ENCODE measurements at places on chromosomes 11 and 22. TPM values are rescaled to one million over a fixed set of nuclear protein-coding genes. Genes with fewer than 3 reads are reported as not detected.

GRCh38 chr11:20668844-20669819 is at the start of gene NELL1:
TSS of gene NELL1 (plus strand) at chr11:20669586.
- DNase-seq, result no peak
- H3K27ac ChIP-seq, result no peak within 1 kb of the TSS
- no peak within 1 kb of the TSS for H3K4me3 ChIP-seq
- H3K36me3 ChIP-seq, result no peaks in the 10 kb centered on the region
- no peaks in the 10 kb centered on the region for H3K4me1 ChIP-seq

GRCh38 chr22:39616051-39616450 is 45.5 kb downstream of the CACNA1I start:
- H3K27ac ChIP-seq, result no peak overlapping the region
- H3K27me3 ChIP-seq, result peaks cover 4% of the 10 kb centered on the region
- H3K4me1 ChIP-seq, result no peaks in the 10 kb centered on the region

ST14 gene
- total RNA-seq, result 1.6 TPM

DNA sequence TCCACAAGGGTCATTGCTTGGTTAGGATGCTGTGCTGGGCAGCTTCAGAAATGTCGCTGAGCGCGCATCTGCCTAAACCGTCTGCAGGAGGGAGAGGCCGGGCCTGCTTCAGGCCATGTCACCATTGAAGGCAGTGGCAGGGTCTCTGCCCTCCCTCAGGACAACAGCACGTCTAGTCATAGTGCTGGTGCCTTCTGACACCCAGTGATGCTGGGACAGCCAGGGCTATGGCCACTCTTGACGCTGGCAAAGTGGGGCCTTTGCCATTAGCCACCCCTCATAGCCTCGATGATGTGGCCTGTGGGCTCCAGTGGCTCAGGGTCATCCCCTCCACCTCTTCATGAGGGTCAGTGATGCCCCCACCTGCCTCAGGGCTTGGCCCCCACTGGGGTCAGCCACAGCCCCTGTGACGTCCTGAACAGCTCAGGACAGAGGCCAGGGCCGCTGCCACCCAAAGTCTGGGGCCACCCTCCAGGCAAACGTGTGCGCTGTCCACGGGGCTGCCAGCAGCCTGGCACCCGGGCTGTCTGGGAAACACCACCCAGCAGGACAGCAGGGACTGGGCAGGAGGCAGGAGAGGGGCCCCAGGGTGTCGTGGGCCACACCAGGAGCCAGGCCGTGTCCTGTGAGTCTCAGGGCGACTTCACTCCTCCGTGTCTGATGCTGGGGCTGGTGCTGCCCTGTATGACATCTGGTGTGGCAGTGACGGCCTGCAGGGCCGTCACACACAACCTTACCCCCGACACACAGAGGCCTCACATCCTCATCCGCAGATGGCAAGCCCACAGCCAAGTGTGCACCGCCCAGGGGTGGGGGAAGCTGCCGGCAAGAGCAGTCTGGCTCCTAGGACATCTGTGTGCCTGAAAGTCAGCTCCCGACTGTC is 42.5 kb downstream of the CERK start:
- H3K36me3 ChIP-seq, result peaks cover 19% of the 10 kb centered on the region
- H3K27ac ChIP-seq, result no peak overlapping the region
- H3K27me3 ChIP-seq, result no peaks in the 10 kb centered on the region
- H3K4me3 ChIP-seq, result no peak overlapping the region
- H3K4me1 ChIP-seq, result no peaks in the 10 kb centered on the region

- H3K4me3 ChIP-seq, result no peak overlapping the region
- H3K4me1 ChIP-seq, result no peaks in the 10 kb centered on the region
- no peaks in the 10 kb centered on the region for H3K36me3 ChIP-seq
- H3K27ac ChIP-seq, result no peak overlapping the region
- DNase-seq, result no peak
- peaks cover 2% of the 10 kb centered on the region for H3K27me3 ChIP-seq
These were observed 25.8 kb downstream of the ARVCF start for GRCh38 chr22:19990609-19991394.

- H3K4me3 ChIP-seq, result no peak overlapping the region
- no peak overlapping the region for H3K27ac ChIP-seq
- H3K4me1 ChIP-seq, result no peaks in the 10 kb centered on the region
- H3K36me3 ChIP-seq, result no peaks in the 10 kb centered on the region
These were observed 41.1 kb upstream of the NARS2 start for GRCh38 chr11:78615724-78616123.

- H3K36me3 ChIP-seq, result no peaks in the 10 kb centered on the region
- H3K4me1 ChIP-seq, result no peaks in the 10 kb centered on the region
These were observed 117.3 kb upstream of the TEAD1 start for GRCh38 chr11:12556788-12557384.

DNA sequence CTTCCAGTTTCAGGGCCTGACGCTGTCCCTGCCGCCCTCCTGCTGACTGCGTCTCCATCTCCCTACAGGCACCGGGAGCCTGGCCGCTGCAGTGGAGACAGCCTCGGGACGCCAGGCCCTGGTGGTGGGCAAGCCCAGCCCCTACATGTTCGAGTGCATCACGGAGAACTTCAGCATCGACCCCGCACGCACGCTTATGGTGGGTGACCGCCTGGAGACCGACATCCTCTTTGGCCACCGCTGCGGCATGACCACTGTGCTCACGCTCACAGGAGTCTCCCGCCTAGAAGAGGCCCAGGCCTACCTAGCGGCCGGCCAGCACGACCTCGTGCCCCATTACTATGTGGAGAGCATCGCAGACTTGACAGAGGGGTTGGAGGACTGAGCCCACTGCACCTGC is 7.0 kb downstream of the PDXP start:
- H3K27me3 ChIP-seq, result no peaks in the 10 kb centered on the region
- H3K4me3 ChIP-seq, result no peak overlapping the region
- H3K36me3 ChIP-seq, result peaks cover 12% of the 10 kb centered on the region
- H3K4me1 ChIP-seq, result peaks cover 10% of the 10 kb centered on the region

CFAP300 gene
- not detected for total RNA-seq

- no peaks in the 10 kb centered on the region for H3K4me1 ChIP-seq
- no peak for DNase-seq
- no peaks in the 10 kb centered on the region for H3K36me3 ChIP-seq
- H3K4me3 ChIP-seq, result no peak overlapping the region
- H3K27me3 ChIP-seq, result no peaks in the 10 kb centered on the region
These were observed 49.3 kb downstream of the TIMP3 start for GRCh38 chr22:32850591-32851517.

DNA sequence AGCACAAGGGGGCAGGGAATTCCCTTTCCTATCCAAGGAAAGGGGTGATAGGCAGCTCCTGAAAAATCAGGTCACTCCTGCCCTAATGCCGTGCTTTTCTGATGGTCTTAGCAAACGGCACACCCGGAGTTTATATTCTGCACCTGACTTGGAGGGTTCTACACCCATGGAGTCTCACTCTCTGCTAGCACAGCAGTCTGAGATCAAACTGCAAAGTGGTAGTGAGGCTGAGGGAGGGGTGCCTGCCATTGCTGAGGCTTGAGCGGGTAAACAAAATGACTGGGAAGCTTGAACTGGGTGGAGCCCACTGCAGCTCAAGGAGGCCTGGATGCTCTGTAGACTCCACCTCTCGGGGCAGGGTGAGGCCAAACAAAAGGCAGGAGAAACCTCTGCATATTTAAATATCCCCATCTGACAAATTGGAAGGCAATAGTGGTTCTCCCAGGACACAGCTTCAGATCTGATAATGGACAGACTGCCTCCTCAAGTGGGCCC is 194.7 kb downstream of the OR4A47 start:
- H3K4me1 ChIP-seq, result no peaks in the 10 kb centered on the region
- H3K36me3 ChIP-seq, result no peaks in the 10 kb centered on the region
- H3K27ac ChIP-seq, result no peak overlapping the region
- H3K27me3 ChIP-seq, result no peaks in the 10 kb centered on the region
- DNase-seq, result no peak
- no peak overlapping the region for H3K4me3 ChIP-seq

B3GAT1 gene
- total RNA-seq, result not detected

DNA sequence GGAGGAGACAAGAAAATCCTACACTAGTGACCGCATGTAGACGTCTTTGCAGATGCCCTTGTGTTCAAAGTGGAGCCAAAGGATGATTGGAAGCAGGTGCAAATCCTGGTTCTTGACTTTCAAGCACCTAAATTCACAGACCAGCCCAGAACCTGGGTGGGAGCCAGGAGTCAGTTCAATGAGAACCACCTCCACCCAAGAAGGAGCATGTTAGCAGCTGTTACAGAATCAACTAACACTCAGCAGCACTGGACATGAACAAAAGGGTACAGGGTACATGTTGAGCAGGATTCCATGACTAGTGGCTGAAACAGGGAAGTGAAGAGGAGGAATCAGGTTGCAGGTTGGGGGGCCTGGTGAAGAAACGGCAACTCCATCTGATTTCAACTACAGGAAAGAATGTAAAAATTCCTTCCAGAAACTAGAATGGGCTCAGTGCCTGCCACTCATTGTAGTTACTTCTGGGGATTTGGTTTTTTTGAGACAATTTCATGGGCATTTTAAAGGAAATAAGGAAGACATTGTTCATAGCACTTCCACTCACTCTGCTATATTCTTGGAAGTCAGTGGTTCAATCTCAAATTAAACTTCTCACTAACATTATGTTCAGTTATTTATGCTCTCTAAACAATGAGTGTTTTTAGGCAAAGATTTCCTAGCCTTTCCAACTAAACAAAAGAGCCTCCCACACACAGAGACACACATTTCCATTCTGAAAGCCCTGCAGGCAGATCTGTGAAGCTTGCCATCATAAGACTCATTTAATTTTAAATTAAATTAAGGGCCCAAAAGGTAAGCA is 173.3 kb downstream of the CADM1 start:
- no peaks in the 10 kb centered on the region for H3K27me3 ChIP-seq
- no peaks in the 10 kb centered on the region for H3K36me3 ChIP-seq
- no peaks in the 10 kb centered on the region for H3K4me1 ChIP-seq

DNA sequence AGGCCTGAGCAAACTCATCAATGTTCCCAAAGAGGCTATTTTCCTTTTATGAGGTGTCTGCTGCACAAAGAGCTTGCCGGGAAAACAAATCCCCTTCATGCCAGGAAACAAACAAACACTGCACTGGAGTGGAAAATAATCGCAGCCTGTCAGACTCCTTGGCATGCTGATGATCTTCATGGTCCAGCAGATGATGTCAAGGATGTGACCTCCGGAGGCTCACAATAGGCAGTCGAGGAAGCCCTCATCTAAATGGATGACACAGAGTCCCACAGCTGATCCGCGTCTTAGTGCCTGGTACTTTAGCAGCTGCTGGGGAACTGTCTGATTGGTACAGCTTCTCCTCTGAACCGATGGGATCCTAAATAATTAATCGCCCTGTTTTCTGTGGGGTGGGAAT is 187.6 kb downstream of the TENM4 start:
- H3K27me3 ChIP-seq, result no peaks in the 10 kb centered on the region
- no peak for DNase-seq
- no peaks in the 10 kb centered on the region for H3K36me3 ChIP-seq
- H3K4me1 ChIP-seq, result no peaks in the 10 kb centered on the region
- H3K4me3 ChIP-seq, result no peak overlapping the region

VPREB1 gene
- total RNA-seq, result not detected

GRCh38 chr11:68978931-68979594 is 1.7 kb downstream of the MRGPRD start:
- no peaks in the 10 kb centered on the region for H3K27me3 ChIP-seq
- no peak overlapping the region for H3K27ac ChIP-seq
- no peak overlapping the region for H3K4me3 ChIP-seq
- H3K36me3 ChIP-seq, result no peaks in the 10 kb centered on the region
- H3K4me1 ChIP-seq, result no peaks in the 10 kb centered on the region
- no peak for DNase-seq

PPP1R14B gene
- total RNA-seq, result 283 TPM

GRCh38 chr22:36369922-36370791 is 17.6 kb downstream of the MYH9 start:
- H3K4me1 ChIP-seq, result peaks cover 73% of the 10 kb centered on the region
- H3K27me3 ChIP-seq, result no peaks in the 10 kb centered on the region
- no peak for DNase-seq
- H3K4me3 ChIP-seq, result peak overlapping the region; percentile 20

- DNase-seq, result no peak
- H3K36me3 ChIP-seq, result no peaks in the 10 kb centered on the region
- H3K27me3 ChIP-seq, result peaks cover 3% of the 10 kb centered on the region
- peaks cover 6% of the 10 kb centered on the region for H3K4me1 ChIP-seq
- peak overlapping the region; percentile 77 for H3K27ac ChIP-seq
- H3K4me3 ChIP-seq, result peak overlapping the region; percentile 73
These were observed 80.0 kb upstream of the PPARA start for GRCh38 chr22:46070215-46070802.

DNA sequence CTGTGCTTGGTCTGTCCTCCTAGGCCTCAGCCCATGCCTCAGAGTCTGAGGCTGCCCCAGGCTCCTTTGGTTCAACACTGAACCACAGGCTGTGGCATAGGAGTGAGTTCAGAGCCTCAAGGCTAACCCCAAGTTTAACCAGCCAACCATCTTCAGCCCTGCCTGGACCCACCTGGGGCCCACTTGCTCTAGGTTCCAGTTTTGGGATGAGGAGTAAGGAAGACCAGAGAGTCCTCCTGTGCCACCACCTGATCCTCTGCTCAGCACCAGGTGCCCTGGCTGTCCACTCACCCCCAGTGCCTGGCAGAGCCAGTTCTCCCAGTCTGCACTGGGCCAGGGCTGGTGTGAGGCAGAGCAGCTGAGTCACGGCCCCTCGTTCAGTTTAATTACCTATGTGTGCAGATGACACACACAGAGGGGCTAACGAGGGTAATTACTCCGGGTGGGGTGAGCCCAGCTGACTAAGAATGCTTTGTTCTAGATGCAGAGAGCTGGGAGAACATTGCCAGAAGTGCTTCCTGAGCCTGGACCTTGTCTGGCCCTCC is 12.0 kb upstream of the TMPRSS13 start:
- H3K4me1 ChIP-seq, result peaks cover 24% of the 10 kb centered on the region
- DNase-seq, result no peak
- H3K4me3 ChIP-seq, result no peak overlapping the region
- H3K27ac ChIP-seq, result no peak overlapping the region
- H3K27me3 ChIP-seq, result no peaks in the 10 kb centered on the region

- no peak overlapping the region for H3K4me3 ChIP-seq
- no peaks in the 10 kb centered on the region for H3K27me3 ChIP-seq
- DNase-seq, result no peak
- no peaks in the 10 kb centered on the region for H3K36me3 ChIP-seq
- H3K4me1 ChIP-seq, result no peaks in the 10 kb centered on the region
These were observed 167.0 kb upstream of the RASSF10 start for GRCh38 chr11:12841946-12842630.

GRCh38 chr11:78168539-78169477 is 19.6 kb downstream of the KCTD21 start:
- no peaks in the 10 kb centered on the region for H3K36me3 ChIP-seq
- no peaks in the 10 kb centered on the region for H3K4me1 ChIP-seq
- no peaks in the 10 kb centered on the region for H3K27me3 ChIP-seq
- no peak for DNase-seq
- no peak overlapping the region for H3K27ac ChIP-seq

DNA sequence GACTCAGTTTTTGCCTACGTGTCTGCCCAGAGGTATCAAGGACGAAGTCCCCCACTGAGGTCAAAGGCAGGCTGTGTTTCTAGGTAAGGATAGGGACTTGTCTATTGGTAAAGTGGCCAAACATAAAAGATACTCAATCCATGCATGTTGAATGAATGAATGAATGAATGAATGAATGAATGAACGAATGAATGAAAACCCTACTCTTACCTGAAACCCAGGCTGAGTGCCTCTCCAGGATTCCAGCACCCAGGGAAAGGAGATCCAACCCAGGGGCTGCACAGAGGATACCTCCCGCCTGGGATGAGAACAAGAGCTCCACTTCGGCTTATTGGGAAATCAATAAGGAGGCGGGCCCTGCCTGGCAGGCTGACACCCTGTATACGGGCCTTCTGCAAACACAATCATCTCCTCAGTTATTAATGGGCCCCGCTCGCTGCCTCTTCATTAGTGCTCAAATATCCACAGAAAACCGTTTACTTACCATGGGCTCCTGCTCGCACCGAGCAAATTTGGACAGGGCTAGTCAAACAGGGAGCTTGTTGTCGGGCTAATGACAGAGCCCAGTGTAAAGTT is 177.4 kb downstream of the BUD13 start:
- no peak overlapping the region for H3K27ac ChIP-seq
- no peak for DNase-seq
- H3K27me3 ChIP-seq, result no peaks in the 10 kb centered on the region
- H3K4me1 ChIP-seq, result no peaks in the 10 kb centered on the region

JAML gene
- total RNA-seq, result 3.7 TPM
